ENCODE measurements at places on chromosomes 13 and 19.
A peak's percentile ranks its signal among the peaks of the same experiment; 100 is the strongest.

DNA sequence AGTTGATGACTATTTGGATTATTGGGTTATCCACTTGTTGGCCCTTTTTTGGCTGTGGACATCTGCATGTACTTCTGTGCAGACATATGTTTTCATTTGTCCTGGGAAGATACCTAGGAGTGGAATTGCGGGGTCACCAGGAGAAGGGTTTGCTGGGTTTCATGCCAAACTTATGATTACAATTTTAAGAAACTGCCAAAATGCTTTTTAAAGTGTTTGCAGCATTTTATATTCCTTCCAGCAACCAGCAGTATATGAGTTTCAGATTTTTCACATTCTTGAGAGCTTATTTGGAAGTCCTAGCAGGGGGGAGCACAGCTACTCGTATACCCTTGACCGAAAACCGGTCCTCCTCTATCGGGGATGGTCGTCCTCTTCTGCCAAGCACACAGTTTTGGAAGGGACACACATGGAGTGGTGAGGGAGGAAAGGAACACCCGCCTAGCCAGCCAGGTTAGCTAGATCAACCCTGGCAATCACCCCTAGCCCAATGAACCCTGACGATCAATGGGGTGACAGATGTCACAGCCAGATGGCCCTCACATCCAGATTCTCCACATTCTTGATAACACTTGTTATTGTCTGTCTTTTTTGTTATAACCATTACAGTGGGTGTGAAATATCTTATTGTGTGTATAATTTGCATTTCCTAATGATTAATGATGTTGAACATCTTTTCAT lies 26.7 kb upstream of the RNF113B start:
- peak; percentile 61 for DNase-seq

DNA sequence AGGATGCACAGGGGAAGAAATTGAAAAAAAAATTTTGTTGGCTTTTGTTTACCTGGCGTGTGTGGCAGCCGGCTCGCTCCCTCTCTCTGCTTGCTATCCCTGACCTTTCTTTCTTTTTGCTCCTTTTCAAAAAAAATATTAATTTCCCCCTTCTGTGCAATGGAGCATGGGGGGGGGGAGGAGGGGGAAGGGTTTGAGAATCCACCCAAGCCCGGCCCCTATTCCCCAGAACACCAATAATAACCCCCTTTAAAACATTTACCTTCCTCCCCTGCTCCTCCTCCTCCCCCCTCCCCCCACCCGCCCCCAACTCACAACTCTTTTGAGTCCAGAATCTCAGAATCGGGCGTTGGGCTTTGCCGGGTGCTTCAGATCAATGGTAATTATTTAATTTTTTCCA lies 28.4 kb downstream of the NFIX start:
- peak; percentile 68 for DNase-seq

DNA sequence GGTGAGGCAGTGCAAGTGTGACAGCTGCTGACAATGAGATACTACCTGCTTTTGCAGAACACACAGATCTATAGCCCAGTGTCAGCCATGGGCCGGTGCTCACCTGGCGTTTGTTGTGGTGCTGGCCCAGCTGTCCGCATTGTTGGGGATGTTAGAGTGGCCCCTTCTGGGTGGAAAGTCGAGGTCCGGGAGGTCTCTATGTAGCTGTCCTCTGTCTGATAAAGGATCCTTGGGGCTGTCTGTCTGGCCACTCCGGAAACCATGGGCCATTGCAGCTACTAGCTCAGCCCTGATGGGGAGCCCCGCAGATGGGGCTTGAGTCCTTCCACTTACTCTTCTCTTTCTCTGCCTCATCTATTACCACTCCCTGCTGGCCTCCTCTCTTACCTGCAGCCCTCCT lies 181.5 kb upstream of the TSHZ3 start:
- DNase-seq, result no peak

DNA sequence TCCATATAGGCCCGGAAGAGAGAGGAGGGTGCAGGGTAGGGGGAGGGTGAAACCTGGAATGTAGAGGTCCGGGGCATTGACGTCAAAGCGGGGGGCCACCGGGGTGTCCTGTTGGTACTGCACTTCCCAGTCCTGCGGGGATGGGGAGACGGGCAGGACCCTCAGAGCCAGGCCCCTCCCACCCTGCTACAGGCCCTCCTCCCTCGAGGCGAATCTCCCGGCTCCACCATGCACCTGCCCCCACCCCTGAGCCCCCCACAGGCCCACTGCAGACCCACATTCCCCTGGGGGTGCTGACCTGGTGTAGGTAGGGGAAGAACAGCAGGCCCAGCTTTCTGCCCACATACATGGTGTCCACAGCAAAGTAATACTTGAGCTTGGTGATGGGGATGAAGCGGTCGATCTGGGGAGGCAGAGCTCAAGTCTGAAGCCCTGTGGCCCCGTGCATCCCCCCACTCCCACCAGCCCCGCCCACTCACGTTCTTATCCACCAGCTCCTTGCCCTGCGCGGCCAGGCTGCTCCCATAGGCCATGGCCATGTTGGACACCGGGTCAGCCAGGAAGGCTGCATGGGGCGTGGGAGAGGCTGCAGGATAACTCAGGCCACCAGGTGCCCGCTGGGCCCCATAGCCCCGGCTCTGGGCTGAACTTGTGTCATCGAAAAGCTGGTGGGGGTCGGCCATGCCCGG lies 5.0 kb downstream of the C19orf33 start:
- DNase-seq, result no peak

- no peak for DNase-seq
Observed at GRCh38 chr13:85771856-85772255, 27.4 kb downstream of the SLITRK6 start.

- DNase-seq, result peak; percentile 46
Observed at GRCh38 chr19:2867025-2867991, at the start of gene ZNF556. Gene ZNF556, plus strand, starts transcription at chr19:2867335. Its CDS starts 87 bp downstream, at chr19:2867422.

DNA sequence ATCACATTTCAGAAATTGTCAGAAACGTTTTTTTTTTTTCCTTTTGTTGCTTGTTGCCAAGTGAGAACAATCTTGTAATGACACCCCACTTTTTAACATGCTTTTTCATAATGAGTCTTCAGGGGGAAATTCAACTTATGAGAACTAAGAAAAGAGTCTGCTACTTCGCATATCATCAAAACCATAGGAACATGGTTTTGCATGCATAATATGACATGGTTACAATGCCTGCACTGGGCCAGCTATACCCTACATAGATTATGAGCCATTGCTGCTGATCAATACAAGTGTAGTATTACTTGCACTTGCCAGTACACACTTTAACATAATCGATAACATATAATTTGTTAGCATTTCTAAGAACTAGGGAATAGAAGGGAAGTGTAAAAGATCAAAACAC lies 191.0 kb upstream of the NBEA start:
- DNase-seq, result no peak

DNA sequence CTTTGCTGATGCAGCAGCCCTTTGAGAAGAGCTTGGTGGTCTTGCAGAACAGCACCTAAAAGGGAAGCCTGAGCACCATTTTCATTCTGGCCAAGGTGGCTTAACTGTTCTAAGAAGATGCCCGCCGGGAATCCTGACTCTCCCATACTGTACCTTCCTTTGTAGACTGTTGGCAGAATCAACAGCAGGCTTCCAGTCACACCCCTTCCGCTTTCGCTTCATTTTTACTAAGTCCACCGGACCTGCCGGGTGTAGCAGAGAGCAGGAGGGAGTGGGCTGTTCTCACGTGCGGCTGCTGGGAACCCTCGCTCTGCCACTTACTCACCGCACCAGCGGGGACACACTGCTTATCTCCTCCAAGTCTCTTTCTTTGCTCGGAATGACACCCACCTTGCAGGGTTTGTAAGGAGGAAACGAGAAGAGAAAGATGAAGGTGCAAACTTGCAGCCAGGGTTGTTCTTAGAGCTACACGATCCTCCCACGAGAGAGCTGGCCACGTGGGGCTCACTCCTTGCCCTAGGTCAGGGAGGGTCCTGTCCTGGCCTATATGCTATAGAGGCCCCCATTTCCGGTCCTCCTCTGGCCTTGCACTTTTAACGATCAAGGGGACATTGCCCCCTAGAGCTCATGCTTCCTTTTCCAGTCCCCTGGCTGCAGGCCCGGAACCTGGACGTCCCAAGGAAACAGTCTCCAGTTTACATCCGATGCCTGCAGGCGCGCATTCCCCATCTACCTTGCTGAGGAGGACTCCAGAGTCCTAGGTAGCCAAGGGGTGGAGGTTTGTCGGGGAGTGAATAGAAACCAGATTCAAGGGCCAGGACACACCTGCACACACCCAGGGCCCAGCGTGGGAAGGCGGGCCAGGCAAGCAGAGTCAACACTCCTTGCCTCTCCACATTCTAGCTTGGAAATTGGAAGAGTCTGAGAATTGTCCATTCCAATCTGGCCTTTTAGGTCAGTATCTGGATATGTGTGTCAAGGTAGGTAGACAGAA lies 453.6 kb downstream of the IRS2 start:
- DNase-seq, result no peak

- DNase-seq, result no peak
Observed at GRCh38 chr13:97266772-97267417, 44.8 kb downstream of the MBNL2 start.

DNA sequence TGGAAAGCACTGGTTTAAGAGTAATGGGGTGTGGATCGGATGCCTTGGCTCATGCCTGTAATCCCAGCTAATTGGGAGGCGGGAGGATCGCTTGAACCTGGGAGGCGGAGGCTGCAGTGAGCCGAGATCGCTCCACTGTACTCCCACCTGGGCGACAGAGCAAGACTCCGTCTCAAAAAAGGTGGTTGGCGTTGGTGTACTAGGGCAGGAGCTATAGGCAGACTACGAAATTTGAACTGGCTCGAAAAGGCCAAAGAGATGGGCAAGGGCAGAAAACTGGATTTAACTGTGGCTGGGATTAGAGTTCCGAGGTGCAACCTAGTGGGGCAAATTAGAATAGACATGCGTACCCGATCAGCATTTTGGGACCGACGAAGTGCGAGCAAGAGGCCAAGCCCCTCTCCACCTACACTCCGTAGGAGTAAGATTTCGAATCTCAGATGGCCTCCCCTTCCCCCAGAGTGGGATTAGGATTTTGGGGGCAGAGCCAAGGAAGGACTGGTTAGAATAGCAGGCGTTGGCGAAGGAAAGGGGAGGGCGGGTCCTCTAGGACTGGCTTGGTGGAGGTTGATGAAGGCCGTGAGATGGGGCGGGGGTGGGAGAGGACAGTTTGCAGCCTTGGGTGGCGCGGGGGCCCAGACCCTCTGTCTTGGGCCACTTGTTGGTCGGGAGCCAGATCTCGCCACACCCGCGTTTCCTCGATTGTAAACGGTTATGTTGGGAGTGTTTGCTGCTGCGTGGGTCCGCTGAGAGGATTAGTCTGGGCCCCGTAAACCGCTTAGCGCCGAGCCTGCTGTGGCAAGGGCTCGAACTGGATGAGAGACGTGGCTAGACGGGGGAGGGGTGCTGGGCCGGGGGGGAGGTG lies 2.0 kb upstream of the INAFM1 start:
- peak; percentile 62 for DNase-seq

DNA sequence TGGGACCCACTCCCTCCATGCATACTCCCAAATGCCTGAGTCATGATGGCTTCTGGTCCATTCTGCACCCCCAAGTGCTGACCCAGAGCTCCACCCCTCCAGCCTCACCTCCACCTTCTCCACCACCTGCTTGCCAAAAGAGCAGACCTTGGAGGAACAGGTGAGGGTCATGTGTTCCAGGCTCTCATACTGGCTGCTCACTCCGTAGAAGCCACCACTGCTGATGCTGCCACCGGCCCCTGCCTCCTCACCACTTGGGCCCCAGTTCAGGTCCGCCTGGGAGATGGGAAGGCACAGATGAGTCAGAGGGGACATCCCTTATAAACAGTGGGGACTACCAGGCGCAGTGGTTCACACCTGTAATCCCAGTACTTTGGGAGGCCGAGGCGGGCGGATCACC lies 7.9 kb downstream of the CD37 start:
- no peak for DNase-seq

- no peak for DNase-seq
Observed at GRCh38 chr19:1076046-1076386, 9.0 kb downstream of the ARHGAP45 start.

GRCh38 chr19:51740356-51740755 lies 11.3 kb downstream of the FPR1 start:
- no peak for DNase-seq

GRCh38 chr19:18587962-18588610 lies 512 bp upstream of the REX1BD start:
- no peak for DNase-seq

DNA sequence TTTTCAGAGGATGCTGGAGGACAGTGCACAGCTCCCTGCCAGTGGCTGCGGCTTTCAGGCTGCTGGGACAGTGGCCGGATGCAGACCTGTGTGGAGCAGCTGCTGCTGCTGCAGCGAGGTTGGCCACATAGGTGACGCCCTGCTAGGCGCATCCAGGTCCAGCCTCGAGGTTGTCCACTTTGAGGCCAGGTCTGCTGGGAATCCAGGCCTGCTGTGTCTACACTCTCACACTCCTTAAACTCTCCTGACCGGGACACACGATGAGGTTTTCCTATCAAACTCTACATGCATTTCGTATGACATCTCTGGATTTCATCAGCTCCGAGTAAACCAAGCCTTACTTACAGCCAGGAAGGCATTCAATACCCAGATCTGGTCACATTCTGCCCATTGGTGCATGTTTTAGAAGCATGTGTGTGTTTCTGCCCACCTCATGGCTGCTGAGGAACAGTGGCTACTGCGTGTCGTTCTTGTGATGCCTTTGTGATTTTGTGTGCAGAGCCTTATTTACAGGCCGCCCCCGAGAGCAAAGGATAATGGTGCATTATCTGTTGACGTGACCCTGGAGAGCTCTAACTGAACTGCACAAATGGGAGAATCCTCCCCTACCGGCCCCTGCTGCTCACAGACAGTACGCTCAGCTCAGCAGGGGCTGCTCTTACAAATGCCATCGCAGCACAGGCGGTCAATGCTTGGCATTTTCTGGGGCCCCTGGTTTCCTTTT lies 12.3 kb upstream of the MCF2L start:
- DNase-seq, result no peak

DNA sequence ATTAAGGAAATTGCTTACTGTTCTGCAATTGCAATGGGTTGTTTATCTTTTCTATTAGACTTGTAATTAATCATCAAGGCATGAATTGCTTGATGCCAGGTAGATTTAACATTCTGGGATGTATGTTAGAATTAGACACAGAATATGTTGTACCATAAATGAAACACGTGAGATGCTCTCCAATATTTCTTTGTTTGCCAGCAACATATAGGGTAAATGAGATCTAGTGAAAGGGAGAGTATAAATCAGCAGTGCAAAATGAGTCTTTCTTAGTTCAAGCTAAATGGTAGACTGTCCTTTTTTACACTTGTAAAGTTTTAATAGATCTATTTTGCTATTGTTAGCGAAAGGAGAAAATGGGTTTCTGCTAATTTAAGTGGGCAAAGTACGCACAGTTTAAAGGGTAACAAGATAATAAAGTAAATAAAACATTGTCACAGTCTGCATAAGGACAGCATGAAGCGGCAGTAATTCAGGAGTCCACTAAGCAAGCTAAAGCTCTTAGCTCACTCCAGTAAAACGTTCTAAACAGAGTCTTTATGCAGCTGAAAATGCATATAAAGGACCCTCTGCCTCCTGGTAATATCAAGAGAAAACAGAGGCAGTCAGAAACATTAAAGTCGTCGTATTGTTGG lies 1137.1 kb downstream of the OLFM4 start:
- no peak for DNase-seq

GRCh38 chr13:30422054-30422839 lies at the start of gene UBE2L5:
Gene UBE2L5, plus strand, starts transcription at chr13:30422493. Its CDS starts 5,498 bp downstream, at chr13:30427991.
- peak; percentile 80 for DNase-seq

GRCh38 chr19:920051-920864 lies 3.1 kb downstream of the KISS1R start:
- no peak for DNase-seq
